Stimulated activated CD8-positive, alpha-beta memory T cell treated with anti-CD3 and anti-CD28 coated beads, Interleukin-7, amount 100 ng/mL, for 48 hours (primary cell): ENCODE measurements at places on chromosomes 12 and 14.

GRCh38 chr12:29200586-29200985, 51.5 kb downstream of the FAR2 start:
- DNase-seq = no peak

- no peak for DNase-seq
Observed at GRCh38 chr14:20609215-20610001, 18.2 kb upstream of the RNASE12 start.

DNA sequence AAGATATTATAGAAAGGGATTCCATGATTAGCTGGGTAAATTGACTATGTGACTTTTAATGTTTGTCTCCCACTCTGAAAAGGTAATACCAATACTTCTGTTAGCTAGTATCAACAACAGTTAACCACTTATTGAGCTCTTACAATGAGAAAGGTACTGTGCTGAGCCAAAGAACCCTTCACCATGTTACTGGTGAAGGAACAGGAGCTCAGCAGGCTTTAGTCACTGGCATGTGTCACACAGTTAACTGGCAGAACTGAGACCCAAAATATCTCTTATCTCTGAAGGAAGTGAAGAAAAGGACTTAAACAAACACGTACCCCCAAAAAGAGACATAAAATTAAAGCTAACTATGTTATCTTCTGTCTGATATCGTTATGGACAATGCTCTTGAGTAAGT, 170.6 kb downstream of the MED13L start:
- no peak for DNase-seq

DNA sequence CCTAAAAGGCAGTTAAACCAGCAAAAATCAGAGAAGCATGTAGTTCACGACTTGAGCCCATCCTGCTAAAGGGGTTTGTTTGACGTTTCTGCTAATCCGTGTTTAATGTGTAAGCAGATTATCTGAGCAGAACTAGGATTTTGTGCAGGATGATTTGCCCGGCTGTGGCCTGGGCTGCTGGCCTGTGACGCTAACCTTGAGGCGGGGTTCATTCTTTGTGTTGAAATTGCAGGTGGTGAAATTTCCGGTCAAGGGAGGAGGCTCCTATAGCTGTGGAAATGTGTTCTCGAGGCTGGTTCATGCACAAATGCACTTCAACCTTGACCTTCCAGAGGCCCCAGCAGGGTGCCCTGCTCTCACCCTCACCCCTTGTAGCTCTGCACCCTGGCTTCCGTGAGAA, 63.7 kb downstream of the SLC24A4 start:
- DNase-seq = no peak

GRCh38 chr12:1398673-1399072, 195.7 kb downstream of the FBXL14 start:
- DNase-seq = no peak

- no peak for DNase-seq
Observed at GRCh38 chr14:90060965-90061684, 669 bp upstream of the KCNK13 start.

DNA sequence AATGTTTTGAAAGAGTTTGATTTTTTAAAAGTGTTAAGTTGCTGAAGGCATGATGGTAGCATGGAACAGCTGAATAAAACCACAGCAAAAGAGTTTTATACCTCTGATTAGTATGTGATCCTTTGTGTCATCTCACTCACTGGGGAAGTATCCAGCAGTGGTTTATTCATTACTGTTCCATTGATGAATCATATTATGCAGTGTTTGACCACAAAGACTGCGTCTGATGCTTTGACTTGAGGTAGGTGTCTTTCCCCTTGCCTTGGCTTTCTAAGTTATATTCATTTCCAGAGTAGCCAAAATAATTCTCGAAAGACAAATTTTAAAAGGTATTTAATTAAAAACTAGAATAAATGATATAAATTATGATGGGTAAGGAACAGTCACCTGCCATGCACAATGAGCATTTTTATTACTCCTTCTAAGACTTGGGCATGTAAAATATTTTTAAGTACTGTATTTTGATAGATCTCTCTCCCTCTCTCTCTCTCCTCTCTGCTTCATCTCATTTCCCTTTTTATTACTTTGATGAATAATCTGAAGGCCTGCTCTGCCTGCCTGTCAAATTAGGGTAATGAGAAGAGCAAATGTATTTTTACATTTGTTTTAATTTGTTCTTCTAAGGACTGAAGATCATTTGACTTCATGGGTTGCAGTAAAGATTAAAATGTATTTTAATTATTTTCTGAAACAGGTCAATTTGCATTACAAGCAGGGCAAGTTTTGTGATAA, 164.9 kb downstream of the NAV3 start:
- no peak for DNase-seq

GRCh38 chr14:20331053-20331613, 1.9 kb downstream of the CCNB1IP1 start:
- DNase-seq = no peak

GRCh38 chr12:100503228-100503628, 29.6 kb downstream of the NR1H4 start:
- DNase-seq = no peak

GRCh38 chr12:116299064-116299463, 21.6 kb upstream of the MED13L start:
- no peak for DNase-seq

DNA sequence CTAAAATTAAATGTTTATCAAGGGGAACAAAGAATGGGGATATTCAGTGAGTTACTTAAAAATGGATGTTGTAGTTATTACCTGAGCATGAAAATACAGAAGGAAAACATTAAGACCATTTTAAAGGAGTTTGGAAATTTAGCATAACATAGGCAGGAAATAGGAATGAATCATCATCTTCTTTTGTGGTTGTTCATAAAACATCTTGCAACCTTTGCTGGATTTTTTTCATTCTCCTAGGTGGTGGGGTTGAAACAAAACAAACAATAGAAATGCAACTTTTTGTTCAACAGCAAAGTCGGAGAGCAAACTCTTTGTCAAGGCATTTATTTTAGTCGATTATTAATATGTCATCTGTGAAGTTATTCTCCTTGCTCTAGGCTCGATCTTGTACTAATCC, 275.1 kb downstream of the IPO8 start:
- no peak for DNase-seq

- DNase-seq = no peak
Observed at GRCh38 chr14:56715938-56716337, 94.3 kb downstream of the OTX2 start.

DNA sequence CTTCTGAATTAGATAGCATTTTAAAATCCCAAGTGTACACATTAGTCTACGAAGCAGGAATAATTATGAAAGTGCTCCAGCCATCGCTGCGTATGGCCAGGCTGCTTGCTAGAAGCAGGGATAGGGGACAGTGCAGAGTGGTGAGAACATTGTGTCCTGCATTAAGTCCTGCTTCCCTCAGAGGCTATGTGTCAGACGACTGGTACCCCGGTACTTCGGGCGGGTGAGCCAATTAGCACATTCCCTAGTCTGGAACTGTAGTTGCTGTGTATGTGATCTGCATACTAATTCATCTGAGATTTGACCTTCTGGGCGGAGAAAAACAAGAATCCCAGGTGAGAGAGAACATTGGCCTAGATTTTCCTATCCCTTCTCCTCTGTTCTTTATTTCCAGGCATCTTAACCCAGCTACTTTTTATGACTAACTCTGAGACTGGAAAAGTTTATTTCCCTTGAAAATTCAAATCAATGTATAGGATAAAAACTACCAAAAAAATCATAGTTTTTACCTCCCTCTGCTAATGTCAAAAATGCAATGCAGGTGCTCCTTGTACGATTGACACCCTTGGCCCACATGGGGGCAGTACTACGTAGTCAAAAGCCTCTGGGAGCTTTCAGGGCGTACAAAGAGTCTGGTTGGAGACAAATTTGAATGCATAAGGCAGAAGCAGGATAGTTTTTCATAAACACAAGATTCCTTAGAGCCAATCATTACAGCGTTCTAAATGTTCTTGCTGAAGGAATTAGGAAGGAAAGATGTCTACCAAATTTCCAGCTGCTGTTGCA, 764.3 kb downstream of the NOVA1 start:
- DNase-seq = no peak

GRCh38 chr12:124488520-124488919, 78.9 kb downstream of the NCOR2 start:
- DNase-seq = no peak

DNA sequence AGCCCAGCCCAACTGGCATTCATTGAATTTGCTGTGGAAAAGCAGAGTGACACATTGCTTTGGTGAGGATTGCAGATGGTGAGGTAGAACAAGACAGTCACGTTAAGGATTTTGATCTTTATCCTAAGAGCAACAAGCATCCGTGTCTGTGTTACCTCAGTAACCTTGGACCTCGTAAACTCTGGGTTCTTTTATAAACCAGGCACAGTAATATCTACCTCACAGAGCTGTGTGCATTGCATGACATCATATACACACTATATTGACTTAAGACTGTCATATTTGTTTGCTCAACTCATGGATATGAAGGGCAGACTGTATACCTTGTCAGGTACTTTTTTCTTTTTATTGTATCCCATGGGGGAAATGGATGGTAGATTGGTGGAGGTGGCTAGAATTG, 156.2 kb downstream of the ETV6 start:
- no peak for DNase-seq
